ENCODE measurements at places on chromosomes 3 and 15. TPM values are rescaled to one million over a fixed set of nuclear protein-coding genes. Genes with fewer than 3 reads are reported as not detected.

The TUSC2 gene
- 33.6 TPM for total RNA-seq

DNA sequence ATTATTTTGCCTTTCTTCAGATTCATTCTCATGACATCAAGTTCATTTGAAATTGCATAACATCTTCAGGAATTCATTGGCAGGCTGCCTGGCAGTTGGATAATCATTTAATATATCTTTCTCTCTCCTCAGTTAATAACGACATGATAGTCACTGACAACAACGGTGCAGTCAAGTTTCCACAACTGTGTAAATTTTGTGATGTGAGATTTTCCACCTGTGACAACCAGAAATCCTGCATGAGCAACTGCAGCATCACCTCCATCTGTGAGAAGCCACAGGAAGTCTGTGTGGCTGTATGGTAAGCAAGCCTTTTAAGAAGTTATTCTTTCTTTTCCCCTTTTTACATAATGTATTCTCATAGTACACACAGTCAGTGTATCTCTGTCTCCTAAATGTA, 38.2 kb downstream of the TGFBR2 start:
- DNase-seq = no peak

DNA sequence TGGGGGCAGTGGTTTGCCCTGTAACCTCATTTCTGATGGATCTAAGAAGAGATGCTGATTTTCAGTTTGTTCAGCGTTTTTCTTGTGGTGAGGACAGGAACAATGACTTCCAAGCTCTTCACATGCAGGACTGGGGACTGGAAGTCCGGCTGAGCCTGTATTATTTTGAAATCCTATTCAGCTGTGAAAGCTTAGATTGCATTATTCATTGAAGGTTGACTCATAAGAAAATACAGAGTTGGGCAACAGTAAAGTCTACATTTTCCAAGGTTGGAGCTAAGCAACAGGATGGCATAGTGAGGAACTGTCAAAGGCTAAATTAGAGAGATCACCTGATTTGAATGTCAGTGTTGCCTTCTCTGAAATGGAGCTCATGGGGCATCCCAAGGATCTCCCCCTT, 230.9 kb upstream of the FEZF2 start:
- no peak for DNase-seq

The GASK1A gene
- total RNA-seq = 7.3 TPM

The RHOV gene
- 3.0 TPM for total RNA-seq

DNA sequence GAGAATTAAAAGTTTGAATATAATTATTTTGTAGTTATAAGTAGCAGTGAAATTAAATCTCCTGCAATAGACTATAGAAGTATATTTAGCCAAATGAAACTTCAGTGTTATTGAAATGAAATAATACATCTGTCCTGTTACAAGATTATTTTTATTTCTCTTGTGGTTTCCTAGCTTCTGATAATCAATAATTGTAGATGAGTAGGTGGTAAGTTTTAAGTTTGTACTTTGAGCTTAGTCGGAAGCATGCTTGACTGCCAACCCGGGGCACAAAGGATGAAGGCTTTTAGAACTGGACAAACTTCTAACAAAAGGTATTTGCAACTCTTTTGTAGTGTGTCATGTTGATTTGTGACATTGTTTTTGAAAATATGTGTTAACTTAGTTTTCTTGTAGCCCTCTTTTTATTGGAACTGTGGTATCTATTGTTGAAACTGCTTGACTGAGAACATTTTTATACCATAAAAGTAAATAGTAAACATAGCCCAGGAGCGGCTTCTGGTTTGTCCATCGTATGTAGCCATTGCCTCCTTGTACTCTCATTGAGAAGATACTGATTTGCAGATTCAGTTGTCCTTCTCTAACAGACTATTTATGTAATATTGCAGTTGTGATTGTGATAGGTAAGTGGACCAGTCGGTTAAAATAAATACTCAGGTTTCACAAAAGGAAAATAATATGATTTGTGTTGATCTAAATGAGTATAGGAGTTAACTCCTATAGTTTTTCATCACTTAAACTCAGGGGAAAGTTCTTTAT, 2.9 kb downstream of the CTNNB1 start:
- DNase-seq = no peak

GRCh38 chr3:165355316-165355715, 159.1 kb upstream of the SLITRK3 start:
- no peak for DNase-seq

The SCAMP5 gene
- total RNA-seq = 13.4 TPM

The GOLGA8S gene
- 0.60 TPM for total RNA-seq

The EIF4G1 gene
- total RNA-seq = 327 TPM

Measured in kidney (tissue), 22 donors.